Kasumi-1 (cell line): ENCODE measurements at places on chromosomes 7 and 10.

- no peak for DNase-seq
These were observed 38.8 kb downstream of the CDHR3 start for GRCh38 chr7:106001886-106002285.

- DNase-seq, result no peak
These were observed 287.6 kb upstream of the HGF start for GRCh38 chr7:82057476-82057875.

DNA sequence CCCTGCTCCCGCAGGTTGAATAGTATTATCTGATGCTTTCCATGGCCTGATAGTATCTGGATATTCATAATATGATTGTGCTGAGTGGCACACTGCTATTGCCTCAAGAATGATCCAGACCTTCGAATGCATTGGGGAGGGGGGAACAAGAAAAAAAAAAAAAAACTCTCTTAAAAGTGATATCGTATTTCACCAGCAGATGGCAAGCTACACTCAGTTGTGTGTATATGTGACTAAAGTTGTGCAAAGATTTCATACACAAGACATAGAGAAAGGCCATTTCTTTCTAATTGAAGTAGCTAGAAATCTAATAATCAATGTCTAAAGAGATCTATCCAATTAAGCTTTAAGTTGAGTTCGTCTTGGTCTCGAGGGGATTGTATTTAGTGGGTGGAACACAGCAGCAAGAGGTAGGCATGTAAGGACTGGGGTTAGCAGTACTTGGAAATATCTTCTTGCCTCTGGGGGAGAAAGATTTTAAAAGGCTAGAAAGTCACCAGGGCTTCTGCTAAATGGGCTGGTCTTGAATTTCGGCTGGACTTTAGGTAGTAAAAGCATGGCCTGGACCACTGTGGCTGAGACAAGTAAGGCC, 15.3 kb downstream of the SFRP4 start:
- DNase-seq, result peak; percentile 75

DNA sequence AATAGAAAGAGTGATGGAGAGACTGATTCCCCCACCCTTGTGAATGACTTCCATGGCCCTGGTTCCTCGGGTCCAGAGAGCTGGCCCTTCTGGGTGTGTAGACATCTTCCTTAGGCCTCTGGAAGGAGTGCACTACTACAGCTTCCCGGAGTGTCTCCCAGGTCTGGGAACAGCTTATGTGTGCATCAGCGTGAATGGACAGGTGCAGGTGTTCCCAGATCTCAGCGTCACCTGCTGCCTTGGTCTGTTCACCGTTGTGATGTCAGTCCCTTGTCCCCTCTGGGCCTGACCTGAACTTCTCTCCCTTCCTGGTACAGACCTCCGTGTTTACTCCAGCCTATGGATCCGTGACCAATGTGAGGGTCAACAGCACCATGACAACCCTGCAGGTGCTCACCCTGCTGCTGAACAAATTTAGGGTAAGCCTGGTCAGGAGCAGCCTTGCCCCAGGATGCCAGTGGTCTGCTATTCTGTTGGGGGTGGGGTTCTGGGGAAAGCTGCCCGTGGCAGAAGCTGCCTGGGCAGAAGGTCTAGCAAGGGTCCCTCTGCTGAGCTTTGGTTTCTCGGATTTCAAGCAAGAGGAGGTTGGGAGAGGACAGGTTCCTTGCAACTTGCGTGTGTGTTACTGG, 10.5 kb upstream of the DEPP1 start:
- no peak for DNase-seq

DNA sequence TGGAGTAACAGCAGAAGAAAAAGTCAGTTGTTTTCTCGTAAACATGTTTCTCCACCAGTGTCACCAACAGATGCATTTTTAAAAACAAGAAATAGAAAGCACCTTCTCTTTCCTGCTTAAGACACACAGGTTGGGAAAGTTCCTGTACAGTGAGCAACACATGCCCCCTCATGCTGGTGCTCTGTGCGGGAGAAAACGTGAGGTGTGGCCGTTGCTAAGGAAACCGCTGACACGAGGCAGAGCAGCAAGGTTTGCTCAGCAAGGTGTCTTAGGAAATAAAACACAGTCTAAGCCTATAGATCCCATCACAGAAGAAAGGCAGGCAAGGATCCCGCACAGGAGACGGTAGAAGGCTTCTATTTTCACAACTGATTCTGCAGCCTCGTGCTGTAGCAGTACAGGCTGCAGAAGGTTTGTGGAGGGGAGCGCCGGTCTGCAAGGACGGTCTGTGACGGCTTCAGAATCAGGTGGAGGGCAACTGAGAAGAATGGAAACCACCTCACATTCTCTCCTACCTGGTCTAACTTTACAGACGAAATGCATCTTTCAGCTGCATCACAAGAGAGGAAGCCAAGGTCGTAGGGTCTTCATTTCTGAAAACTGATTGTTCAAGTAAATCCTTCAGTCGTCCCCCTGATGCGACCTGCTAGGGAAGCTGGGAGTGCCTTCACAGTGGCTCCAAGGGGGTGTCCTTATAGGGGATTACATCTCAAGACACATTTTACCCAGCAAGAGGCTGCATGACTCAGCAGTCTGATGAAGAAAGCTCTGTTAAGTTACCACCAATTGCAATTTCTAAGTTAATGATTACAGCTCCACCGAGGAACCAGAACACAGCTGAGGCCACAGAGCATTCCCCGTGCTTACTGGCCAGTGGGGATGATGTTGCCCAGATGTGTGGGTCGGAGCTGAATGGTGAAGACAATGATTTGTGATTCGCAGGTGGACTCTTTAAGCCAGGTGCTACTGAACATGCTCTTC, 150.7 kb upstream of the KLF14 start:
- DNase-seq, result no peak
